T-cell (primary cell): ENCODE measurements at places on chromosomes 4 and X. TPM values are rescaled to one million over a fixed set of nuclear protein-coding genes. Genes with fewer than 3 reads are reported as not detected.

Gene BMPR1B
- 0.36 TPM for total RNA-seq

Gene MAGEA6
- total RNA-seq = not detected

Gene KIAA1210
- total RNA-seq = not detected

Gene CTAG2
- not detected for total RNA-seq

Gene TSPAN6
- 2.1 TPM for total RNA-seq

Gene DCAF8L2
- not detected for total RNA-seq

Gene HPF1
- 13.0 TPM for total RNA-seq
